Body of pancreas (tissue), 4 donors: ENCODE measurements at places on chromosomes 4 and X. TPM values are rescaled to one million over a fixed set of nuclear protein-coding genes. Genes with fewer than 3 reads are reported as not detected.
A peak's percentile ranks its signal among the peaks of the same experiment; 100 is the strongest.

DNA sequence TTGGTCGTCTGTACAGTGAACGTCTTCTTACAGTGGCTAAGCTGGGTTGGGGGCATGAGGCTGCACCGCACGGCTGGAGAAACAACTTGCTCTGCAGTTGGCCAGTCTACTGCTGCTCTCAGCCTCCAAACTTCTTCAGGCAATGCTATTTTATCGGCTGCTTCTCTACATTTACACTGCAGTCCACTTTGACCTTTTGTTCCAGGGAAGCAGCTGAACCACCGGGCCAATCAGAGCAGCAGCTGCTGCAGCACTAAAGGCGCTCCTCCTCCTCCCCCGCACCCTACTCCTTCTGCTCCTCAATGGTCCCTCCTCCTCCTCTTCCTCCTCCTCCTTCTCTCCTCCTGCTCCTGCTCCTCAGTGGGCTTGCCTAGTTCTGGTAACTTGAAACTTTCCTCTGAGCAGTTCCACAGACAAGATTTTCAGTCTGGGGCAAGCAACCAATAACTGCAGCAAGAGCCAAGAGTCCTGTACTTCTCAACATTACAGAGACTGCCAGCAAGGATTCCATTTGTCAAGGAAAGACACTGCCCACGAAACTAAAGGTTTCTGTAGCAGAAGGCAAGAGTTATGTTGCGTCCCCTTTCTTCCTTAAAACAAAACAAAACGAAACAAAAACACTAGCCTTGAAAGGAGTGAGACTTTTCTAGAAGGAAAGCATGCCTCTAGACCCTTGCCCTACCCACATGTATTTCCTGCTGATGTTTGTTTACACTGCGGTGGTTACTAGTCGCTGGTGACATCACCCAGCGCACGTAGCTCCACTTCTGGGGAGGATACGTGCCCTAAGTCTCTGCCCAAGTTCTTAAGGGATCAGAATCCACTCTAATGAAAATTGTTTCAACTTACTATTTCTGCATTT is 125.7 kb upstream of the NAP1L5 start:
- peak; percentile 93 for DNase-seq

DNA sequence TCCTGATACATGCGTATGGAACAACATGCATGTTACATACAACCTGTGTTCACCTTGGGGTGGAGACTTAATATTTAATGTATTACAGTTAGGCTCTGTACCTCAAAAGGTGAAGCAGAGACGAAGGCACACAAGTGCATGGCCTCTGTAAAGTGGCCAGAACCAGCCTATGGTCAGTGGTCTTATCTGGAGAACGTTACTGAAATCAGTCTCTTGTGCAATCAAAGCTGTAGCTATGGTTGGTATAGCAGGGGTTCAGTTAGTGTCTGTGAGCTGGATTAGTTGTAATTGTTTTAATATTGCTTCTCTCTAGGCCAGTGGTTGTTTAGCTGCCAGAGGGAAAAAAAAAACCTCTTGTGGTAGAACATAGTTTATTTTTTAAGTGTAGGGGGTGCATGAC is 2.2 kb upstream of the TMEM33 start:
- no peak for DNase-seq

DNA sequence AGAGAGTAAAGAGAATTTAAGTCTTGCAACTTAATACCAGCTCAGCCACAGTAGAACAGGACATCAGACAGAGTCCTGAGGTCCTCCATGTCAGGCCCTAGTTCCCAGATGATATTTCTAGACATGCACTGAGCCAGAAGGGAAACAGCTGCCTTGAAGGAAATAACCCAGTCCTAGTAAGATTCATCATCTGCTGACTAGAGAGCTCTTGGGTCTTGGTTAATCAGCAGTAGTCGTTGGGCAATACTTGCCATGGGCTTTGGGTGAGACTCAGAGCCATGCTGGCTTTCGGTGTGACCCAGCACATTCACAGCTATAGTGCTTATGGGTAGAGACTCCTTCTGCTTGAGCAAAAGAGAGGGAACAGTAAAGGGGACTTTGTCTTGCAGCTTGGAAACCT is 379.1 kb downstream of the AR start:
- DNase-seq = no peak

DNA sequence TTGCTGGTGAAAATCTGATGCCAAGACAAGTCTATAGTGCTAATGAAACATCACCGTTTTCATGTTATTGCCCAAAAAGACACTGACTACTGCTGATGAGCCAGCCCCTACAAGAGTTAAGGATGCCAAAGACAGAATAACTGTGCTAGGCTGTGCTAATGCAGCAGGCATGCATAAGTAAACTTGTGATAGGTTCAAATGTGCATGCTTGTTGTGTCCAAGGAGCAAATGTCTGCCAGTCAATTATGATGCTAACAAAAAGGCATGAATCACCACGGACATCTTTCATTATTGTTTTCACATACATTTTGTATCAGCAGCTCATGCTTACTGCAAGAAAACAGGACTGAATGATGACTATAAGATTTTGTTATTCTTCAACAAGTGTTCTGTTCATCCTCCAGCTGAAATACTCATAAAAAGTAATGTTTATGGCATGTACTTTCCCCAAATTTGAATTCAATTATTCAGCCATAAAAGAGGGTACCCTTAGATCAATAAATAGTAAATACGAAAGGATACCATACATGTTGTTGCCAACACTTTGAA is 306.9 kb upstream of the ARSJ start:
- DNase-seq = no peak

DNA sequence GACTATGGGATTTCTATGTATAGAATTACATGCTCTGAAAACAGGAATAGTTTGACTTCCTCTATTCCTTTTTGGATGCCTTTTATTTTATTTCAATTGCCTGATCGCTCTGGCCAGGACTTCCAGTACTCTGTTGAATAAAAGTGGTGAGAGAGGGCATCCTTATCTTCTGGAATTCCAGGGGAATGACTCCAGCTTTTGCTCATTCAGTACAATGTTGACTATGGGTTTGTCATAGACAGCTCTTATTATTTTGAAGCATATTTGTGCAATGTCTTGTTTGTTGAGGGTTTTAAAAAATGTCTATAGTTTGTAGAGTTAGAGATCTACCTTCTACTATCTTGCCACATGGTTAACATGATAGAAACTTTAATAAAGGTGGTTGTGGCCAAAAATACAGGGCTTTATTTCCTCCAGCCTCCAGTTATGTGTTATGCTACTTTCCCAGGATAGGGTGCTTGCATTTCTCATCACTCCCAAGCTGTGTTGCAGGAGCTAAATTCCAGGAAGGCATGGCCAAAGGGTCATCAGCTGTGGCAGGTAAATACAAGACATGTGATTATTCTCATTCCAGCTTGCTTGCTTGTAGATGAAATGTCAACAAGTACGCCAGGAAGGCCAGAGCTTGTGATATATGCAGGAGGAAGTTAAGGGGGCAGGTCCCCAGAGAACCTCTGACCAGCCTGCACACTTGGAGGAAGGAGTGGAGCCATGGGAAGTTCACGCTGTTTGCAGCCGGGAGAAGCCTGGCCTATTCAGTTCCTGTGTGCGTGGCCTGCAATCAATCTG is 142.4 kb upstream of the CPXCR1 start:
- DNase-seq = no peak

GRCh38 chr4:53656421-53656981 is 65.2 kb upstream of the LNX1 start:
- DNase-seq = no peak

GRCh38 chrX:28273736-28274135 is 292.5 kb upstream of the DCAF8L1 start:
- no peak for DNase-seq

DNA sequence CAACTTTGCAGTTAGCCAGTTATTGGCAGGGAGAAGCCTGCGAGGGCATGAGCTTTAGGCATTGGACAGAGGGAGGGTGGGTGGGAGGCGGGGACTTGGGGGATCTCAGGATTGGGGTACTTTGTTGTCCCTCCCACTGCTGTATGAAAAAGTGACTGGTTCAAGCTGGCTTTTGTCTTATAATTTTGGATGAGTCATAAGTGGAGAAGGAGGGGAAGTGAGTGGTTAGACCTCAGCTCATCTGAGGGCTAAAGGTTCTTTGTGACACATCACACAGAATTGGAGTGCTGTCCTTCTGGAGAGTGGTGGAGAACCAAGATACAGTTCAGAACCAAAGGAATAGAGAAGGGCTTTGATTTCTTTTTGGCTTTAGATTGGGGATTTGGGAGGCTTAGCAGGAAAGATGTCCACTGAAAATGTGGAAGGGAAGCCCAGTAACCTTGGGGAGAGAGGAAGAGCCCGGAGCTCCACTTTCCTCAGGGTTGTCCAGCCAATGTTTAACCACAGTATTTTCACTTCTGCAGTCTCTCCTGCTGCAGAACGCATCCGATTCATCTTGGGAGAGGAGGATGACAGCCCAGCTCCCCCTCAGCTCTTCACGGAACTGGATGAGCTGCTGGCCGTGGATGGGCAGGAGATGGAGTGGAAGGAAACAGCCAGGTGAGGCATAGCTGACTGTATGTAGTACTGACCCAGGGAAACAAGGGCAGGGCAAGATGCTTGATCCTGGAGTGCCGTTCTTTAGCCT is at the start of gene SLC4A4:
Gene SLC4A4, plus strand, starts transcription at position 175 of the 748 bp plus-strand sequence.
- DNase-seq = no peak

DNA sequence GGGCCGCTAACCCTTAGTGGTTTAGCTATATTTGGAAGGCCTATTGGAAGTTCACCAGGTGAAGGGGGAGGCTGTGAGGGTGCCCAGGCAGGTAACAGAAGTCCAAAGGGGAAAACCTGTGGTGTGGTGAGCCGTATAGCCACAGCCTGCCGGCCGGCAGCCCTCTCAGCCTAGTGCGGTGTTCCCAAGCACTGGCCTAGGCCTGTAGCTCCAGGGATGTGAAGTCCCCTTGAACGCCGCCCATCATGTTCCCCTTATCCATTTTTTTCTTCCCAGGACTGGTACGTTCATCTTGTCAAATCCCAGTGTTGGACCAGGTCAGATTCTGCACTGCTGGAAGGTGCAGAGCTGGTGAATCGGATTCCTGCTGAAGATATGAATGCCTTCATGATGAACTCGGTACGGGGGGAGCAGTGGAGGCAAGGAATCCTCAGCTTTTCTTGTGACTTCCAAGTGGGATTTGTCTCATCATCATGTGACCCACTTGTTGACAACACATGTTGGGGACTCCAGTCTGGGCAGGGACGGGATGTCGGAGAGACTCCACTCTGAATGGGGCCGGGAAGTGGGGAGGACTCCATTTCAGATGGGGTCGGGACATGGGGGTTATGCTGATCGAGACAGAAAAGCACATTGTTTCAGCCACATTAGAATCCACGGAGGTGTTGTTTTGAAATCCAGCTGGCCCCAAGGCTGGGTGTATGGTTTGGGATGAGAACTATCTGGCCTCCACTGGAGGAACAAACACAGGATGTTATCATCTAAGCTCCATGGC is 39.2 kb upstream of the MSANTD1 start:
- DNase-seq = no peak

- no peak for DNase-seq
These were observed 44.5 kb upstream of the IL1RAPL1 start for GRCh38 chrX:28542791-28543190.

DNA sequence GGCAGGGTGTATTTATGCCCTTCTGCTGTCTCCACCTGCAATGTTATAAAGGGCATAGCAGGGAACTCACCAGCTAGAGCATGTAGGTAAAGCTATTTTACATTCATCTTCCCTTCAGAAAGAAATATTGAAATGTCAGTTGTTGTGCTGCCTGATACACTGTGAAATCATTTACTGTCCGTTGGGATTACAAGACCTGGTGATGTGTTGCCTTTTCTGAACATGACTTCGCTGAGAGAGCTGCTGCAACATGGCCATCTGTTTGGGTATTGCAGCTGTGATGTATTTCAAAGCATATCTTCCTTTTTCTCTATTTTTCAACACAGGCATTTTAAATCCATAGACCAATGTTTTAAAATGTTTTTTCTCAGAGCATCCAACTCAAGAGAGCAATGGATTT is 644.1 kb upstream of the GNPDA2 start:
- DNase-seq = no peak

DNA sequence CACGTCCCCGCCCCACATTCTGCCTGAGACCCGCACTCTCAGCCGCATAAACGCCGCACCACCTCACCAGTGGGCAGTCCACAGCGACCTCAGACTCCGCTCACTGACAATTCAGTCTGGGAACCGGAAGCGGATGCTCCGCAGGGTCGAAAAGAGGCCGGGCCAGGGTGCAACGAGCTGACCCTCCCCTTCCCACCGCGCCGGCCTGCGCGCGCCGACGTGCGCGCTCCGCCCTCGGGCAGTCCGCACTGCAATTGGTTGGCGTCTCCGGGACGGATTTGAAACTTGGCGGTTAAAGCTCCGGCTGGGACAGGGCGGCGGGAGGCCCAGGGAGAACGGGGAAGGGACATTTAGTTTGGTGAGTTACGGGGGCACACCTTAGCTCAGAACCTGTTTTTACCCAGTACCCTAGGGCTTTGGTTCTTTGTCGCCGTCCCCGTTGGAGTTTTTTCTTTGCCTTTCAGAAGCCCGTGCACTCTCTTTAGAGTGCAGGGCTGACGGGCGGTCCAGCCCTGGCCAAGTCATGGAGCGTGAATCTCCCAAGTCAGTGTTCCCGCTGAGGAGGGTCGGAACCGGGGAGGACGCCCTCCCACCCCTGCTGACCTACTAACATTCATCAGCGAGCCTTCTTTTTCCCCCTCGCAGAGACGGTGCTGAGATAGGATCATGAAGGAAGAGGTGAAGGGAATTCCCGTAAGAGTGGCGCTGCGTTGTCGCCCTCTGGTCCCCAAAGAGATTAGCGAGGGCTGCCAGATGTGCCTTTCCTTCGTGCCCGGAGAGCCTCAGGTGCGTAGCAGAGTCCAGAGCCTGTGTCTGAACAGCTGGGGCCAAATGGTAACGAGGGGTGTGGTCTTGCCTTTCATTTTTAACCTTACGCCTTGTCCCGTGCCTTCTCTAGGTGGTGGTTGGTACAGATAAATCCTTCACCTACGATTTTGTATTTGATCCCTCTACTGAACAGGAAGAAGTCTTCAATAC is at the start of the genes KIF4A and PDZD11:
Gene KIF4A, plus strand, starts transcription at position 312 of the 978 bp plus-strand sequence. Its CDS starts 355 bp downstream, at position 667.
Gene PDZD11, minus strand, starts transcription at position 135 of the 978 bp plus-strand sequence. CDS start 586 bp downstream, outside the sequence.
- peak; percentile 84 for DNase-seq

DNA sequence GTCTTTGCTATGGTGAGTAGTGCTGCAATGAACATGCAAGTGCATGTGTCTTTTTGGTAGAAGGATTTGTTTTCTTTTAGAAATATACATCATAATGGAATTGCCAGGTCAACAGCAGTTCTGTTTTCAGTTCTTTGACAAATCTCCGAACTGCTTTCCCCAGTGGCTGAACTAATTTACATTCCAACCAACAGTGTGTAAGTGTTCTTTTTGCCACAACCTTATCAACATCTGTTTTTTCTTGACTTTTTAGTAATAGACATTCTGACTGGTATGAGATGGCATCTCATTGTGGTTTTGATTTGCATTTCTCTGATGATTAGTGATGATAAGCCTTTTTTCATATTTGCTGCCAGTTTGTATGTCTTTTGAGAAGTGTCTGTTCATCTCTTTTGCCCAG is 406.3 kb downstream of the DTHD1 start:
- no peak for DNase-seq

GRCh38 chrX:73826996-73827395 is 264.0 kb downstream of the CHIC1 start:
- DNase-seq = no peak

ZDHHC15 gene
- 2.3 TPM for total RNA-seq

PIGA gene
- 24.7 TPM for total RNA-seq

CNKSR2 gene
- 60.0 TPM for total RNA-seq

BDH2 gene
- 25.4 TPM for total RNA-seq

SMIM43 gene
- not detected for total RNA-seq

GATA1 gene
- total RNA-seq = not detected

ADAM29 gene
- total RNA-seq = not detected

TMPRSS11F gene
- total RNA-seq = not detected

UGT2B10 gene
- not detected for total RNA-seq
